Right ventricle myocardium superior (tissue), 1 donor: ENCODE measurements at places on chromosomes 3 and 15. TPM values are rescaled to one million over a fixed set of nuclear protein-coding genes. Genes with fewer than 3 reads are reported as not detected.

The ZNF774 gene
- total RNA-seq: 2.2 TPM

The CSNK1G1 gene
- total RNA-seq: 6.0 TPM

The CLDN16 gene
- not detected for total RNA-seq

The LYZL4 gene
- total RNA-seq: not detected

DNA sequence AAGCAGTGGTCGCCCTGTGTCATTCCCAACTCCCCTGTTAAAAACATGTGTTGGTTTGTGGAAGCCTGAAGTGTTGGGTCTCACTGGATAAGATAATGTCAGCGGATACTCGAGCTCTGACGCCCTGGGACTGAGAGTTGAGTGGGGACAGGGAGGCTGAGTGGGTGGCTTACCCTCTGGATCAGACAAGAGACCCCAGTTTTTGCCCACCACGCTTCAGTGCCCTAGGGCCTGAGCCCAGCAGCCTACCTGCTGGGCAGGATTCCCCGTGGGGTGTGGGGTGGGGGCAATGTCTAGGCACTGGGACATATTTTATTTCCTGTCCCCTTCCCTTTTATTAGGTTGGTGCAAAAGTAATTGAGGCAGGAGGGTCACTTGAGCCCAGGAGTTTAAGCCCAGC, 75.0 kb downstream of the SMAD6 start:
- DNase-seq: no peak

GRCh38 chr15:89904519-89904918, 8.2 kb downstream of the ARPIN start:
- DNase-seq: no peak
